Effector CD4-positive, alpha-beta T cell (primary cell): ENCODE measurements at places on chromosomes 16 and 17.

- DNase-seq, result no peak
Observed at GRCh38 chr17:72284806-72285205, 164.0 kb downstream of the SOX9 start.

DNA sequence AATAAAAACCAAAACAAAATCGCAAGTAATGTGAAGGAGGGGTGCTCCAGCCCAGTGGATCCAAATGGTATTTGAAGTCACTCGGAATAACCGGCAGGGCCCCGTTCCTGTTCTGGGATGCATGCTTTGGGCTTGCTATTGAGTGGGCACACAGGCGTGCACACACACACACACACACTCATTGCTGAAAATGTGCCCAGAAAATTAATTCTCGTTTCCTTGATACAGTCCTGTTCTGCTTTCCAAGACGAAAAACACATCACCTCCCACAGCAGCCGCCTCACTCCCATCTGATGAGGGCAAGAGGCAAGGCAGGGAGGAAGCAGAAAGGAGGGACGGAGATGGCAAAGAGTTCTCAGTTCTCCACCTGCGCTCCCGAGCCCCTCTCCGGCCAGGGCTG is 62.2 kb upstream of the SDK2 start:
- DNase-seq, result no peak

DNA sequence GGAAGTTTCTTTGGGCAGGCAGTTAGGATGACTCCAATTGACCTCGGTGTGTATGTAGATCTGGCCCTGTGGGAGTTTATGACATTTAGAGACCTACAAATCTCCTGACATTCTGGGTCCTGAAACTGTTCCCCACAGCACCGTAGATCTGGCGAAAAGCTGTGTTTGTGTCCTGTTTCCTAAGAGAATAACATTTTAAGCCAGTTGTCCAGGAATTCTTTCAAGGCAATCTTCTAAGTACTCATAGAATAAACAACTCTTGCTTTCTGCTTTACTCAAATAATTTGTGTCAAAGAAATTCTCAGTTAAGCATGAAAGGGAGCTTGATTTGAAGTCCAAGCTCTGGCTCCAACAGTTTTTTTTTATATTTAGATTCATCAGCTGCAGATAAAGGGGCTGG is 78.5 kb upstream of the ELAC2 start:
- DNase-seq, result no peak

GRCh38 chr16:62709794-62710193 is 673.6 kb upstream of the CDH8 start:
- no peak for DNase-seq

GRCh38 chr17:15436473-15437302 is 30.7 kb downstream of the CDRT4 start:
- DNase-seq, result no peak

DNA sequence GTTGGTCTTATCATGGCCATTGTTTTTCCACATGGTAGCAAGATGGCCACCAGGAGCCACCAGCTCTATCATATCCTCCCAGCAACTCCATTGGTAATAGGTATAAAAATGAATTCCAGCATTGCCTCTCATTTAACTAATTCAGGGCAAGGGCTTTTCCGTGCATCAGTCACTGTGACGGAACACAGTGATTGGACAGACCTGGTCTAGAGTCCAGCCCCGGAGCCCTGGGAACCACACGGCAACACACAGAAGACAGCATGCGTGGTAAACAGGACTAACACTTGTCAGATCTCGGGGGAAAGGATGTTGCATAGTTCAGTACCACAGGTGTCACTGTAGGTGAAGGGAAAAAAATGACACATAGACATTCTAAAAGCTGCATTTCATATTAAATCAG is 638.0 kb upstream of the RBFOX1 start:
- no peak for DNase-seq

DNA sequence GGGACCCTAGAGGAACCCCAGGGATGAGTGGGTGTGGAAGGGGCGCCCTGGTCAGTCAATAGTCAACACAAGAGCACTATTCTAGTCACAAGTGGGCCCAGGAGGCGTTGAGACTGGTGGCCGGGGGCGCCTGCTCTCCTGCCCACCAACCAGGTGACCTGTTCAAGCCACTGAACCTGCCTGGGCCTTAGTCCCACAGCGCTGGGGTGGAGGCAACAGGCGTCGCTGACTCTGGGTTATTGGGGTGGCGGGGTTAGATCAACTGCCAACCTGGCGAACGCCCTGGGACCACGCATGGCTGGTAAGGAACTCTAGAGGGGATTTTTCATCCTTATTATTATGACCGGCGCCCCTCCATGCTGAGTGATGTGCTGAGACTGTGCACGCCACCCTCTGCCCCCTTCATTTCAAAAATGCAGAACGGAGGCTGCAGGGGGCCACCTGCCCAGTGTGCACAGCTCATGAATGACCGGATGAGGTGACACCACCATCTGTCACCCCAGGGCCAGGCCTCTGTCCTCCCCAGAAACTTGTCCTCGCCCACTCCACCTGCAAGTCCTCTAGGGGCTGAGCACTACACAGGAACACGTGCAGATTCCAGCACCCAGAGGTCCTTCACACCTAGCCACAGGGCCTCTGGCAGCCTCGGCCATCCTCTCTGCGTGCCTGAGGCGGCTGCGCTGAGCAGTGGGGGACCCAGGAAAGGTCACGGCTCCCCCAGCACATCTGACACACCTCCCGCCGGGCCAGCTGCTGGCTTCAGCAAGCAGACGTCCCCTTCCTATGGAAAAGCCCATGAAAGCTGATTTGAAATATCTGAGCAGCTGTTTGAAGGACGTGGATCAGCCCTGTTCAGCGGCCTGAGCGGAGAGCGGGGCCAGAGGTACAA is 51.6 kb upstream of the DNAH17 start:
- DNase-seq, result no peak

- peak; percentile 7 for DNase-seq
Observed at GRCh38 chr17:68511254-68511670, 968 bp upstream of the PRKAR1A start.

DNA sequence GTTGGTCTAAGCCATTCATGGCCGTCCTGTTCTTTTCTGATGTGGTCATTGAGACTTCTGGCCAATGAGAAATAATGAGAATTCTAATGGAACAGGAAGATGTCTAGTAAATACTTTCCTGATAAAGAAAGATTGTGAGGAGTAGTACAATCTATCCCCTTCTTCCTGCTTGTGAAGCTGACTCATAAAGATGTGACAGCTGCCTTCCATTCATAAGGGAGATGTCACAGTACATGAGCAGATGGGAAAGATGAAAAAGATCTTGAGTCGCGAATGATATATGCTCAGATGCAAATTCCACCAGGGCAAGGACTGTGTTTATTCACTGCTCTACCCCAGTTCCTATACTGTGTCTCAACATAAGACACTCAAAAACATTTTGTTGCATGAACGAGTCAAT is 111.7 kb upstream of the FOXF1 start:
- no peak for DNase-seq

DNA sequence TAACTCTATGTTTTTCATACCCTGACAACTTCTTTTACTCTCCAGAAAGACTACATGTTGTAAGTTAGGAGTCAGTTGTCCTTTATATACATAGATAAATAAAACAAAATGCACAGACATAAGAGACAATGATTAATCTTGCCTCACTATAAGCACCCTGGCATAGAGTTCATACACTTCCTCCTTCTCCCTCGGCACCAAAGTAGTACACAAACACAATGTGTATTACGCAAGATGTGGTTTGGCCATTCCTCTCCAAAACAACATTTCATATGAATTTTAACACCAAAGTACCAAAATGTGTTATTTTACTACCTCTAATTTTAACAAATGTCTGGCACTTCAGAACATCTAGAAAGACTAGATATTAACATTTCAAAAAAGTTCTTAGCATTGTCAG is 17.2 kb upstream of the SLFN11 start:
- no peak for DNase-seq

DNA sequence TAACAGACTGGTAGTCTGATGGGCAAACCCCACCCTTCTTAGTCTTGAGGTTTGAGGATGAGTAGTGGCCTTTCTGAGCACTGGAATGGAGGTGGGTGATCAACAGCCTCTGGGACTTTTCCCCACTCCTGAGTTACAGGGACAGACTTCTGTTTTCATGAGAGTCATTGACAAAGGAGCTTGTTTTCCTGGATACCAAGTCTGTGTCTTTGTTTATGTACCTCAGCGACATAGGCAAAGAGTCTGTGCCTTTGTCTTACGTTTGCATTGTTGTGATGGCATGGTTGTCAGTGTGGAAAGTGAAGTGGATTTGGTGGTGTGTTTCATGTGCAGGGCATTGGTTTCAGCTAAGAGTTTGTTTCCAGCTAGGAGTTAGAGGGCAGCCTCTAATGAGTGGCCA is 17.5 kb downstream of the EPN2 start:
- no peak for DNase-seq

DNA sequence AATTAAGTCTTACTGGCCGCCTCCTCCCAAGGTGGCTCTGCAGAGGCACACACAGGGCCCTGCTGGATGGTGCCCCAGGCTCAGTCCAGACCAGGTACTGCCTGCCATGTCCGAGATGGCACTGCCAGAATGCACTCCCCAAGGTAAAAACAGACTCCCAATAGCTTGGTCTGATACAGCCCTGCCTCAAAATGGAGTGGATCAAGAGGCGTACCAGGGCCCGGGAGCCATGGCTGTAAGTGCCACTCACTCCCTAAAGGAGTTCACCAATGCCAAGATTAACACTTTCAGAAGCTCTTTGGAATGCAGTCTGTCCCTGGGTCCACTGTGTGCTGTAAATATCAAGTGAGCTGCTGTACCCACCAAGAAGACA is 576 bp upstream of the MYO18A start:
- no peak for DNase-seq

DNA sequence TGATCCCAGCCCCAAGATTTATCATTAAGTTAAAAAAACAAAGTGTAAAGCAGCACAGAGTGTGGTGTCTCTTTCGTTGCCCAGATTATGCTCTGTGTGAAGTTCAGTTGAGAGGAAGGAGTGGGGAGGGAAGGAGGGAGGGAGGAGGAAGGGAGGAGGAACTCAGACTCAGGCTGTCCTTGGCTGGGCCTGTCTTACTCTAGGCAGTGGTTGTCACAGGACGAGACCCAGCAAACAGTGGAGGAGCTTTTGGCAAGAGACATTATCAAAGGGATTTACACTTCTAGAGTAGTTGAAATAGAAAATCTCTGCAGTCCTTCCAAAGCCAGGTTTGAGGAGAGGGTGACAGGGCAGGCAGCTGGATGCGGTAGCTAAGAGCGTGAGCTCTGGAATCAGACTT is 27.8 kb downstream of the KNOP1 start:
- no peak for DNase-seq

GRCh38 chr16:2252806-2253148 is 1.4 kb upstream of the ECI1 start:
- DNase-seq, result no peak

- DNase-seq, result no peak
Observed at GRCh38 chr17:12853921-12854320, 64.6 kb downstream of the ARHGAP44 start.

DNA sequence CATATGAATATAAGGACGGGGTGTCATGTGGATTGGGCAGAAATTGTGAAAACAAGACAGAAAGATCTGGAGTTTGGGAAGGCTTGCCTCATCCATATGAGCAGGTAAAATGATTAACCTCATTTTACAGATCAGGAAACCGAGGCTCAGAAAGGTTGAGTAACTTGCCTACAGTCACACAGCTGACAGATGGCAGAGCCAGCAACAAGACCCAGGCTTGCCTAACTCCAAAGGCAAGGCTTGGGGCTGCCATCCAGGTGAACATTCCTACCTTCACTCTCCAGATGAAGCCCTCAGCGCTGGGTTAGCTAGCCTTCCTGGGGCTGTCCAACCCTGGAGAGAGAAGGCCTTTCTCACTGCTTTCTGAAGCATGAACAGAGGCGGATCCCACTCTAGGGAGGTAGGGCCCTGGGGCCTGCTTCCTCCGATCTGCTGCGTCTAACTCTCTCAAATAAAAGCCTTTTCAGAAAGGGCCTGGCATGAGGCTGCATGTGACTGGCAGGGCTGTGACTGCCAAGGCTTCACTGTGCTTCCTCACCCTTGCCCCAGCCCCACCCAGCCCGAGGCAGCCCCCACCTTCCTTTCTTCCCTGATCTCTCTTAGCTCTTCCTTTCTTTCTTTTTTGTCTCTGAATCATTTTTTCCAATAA is 107.8 kb downstream of the GNAO1 start:
- no peak for DNase-seq

- DNase-seq, result no peak
Observed at GRCh38 chr16:10098991-10099390, 83.2 kb downstream of the GRIN2A start.

DNA sequence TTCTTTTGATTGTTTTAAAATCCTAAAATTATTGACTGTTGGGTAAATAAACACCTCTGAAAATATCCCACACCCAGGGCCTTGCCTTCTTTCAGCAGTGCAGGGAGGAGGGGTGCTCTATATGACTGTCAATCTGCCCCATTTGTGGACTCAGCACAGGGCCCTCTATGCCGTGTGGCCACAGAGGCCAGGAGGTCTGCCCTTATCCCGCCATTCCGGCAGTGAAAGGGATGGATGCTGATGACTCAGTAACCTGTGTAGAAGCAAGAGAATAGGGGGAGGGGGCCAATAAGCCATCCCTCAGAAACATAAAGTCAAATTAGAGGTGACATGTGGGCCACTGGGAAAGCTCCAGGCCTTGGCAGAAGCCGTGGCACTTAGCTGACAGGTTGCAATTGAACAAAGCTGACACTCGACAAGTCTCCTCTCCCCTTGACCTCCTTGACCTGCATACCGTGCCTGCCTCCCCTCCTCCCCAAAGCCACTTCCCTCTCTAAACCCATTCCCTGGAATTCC is 281.4 kb upstream of the DYNLRB2 start:
- DNase-seq, result no peak

DNA sequence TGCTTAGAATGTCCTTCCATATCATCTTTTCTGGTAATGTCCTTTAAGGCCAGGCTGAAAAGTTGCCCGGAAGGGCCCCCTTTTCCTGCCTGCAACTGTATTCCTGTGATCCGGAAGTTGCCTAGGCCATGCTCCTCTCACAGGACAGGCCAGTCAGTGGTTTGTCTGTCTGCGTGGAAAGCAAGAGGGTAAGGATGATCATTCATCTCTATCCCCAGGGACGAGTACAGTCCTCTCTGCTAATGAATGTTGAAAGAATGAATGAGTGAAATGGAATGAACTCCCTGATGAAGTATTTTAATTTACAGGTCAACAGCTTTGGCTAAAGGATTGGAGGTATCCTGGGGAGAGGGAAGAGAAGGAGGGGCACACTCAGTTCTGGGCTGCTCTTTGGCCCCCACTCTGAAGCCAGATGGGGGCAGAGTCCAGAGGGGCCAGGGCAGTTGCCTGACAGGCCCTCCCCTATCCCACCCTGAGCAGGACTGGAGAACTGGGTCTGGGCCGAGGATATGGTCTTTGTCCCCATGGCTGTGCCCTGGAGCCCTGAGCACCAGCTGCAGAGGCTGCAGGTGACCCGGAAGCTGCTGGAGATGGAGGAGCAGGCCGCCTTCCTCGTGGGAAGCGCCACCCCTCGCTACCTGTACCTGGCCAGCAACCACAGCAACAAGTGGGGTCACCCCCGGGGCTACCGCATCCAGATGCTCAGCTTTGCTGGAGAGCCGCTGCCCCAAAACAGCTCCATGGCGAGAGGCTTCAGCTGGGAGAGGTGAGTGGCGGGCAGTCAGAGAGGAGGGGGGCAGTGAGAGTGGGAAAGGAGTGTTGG is 3.2 kb downstream of the AOC3 start:
- no peak for DNase-seq
